ENCODE measurements at places on chromosomes 5 and 9. TPM values are rescaled to one million over a fixed set of nuclear protein-coding genes. Genes with fewer than 3 reads are reported as not detected.

- 0 out of 3 replicates have a peak, but pooled peaks cover 7% of the 10 kb centered on the region for H3K27me3 ChIP-seq
- H3K27ac ChIP-seq, result no peak overlapping the region
- H3K4me1 ChIP-seq, result no peaks in the 10 kb centered on the region
- H3K4me3 ChIP-seq, result no peak overlapping the region
- DNase-seq, result no peak
- H3K36me3 ChIP-seq, result no peaks in the 10 kb centered on the region
Observed at GRCh38 chr5:62168506-62169281, 137.3 kb upstream of the KIF2A start.

DNA sequence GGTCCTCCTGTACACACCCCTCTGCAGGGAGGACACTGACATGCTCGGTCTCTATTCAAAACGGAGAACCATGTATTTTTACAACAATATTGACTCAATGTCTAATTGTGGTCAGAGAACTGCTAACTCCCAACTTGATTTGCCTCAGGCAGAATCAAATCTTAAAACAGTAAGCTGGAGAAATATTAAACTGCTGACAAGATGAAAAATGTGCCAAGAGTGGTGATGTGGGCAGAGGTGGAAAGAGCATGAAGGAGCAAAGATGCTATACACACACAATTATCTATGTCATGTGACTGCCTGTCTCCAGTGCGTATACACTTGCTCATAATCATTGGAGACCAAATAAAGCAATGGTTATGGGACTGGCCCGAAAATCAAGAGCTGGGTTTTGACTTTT is 556.1 kb upstream of the ZNF608 start:
- H3K4me1 ChIP-seq, result no peaks in the 10 kb centered on the region
- H3K4me3 ChIP-seq, result no peak overlapping the region
- no peak for DNase-seq
- no peaks in the 10 kb centered on the region for H3K27me3 ChIP-seq
- no peaks in the 10 kb centered on the region for H3K36me3 ChIP-seq

Gene DMRTA1
- 0.16 TPM for polyA plus RNA-seq

DNA sequence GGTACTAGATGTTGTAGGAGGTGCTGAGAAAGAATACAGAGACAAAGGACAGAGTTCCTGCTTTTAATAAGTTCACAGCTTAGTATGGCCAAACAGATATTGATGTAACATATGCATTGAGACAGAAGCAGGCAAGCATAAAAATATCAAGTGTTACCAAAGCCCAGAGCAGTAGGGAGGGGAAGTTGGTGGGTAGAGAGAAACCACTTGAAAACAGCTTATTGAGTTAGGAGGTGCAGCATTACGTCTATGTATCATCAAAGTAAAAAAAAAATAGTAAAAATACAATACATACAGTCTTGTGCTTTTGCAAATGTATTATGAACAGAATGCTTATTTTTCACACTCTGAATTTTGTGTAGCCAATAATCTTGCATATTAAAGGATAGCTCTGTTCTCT is 441.8 kb upstream of the SGCD start:
- no peak overlapping the region for H3K4me3 ChIP-seq
- H3K36me3 ChIP-seq, result no peaks in the 10 kb centered on the region
- no peaks in the 10 kb centered on the region for H3K4me1 ChIP-seq
- no peaks in the 10 kb centered on the region for H3K27me3 ChIP-seq
- no peak for DNase-seq
- no peak overlapping the region for H3K27ac ChIP-seq

Gene SLC36A3
- not detected for polyA plus RNA-seq

DNA sequence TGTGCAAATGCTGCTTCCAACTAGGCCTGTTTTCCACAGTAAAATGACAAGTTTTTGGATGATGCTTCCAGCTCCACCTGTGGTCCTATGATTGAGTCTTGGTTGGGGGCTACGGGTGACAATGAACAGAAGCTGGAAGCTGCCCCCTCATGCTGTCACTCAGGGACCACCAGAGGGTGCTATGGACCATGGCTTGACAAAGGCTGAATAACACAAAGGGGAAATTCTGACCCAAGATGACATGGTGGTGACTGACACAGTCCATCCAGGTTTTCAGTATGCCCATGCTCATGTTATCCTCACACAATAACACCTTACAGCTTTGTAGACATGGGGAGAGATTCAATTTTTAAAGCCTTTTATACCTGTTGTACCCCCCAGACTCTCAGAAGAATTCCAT is 23.9 kb upstream of the SAP30L start:
- H3K4me1 ChIP-seq, result no peaks in the 10 kb centered on the region
- no peaks in the 10 kb centered on the region for H3K36me3 ChIP-seq
- DNase-seq, result peak; percentile 53
- no peaks in the 10 kb centered on the region for H3K27me3 ChIP-seq

GRCh38 chr9:114025196-114025753 is 52.8 kb downstream of the AMBP start:
- no peak for DNase-seq
- no peak overlapping the region for H3K4me3 ChIP-seq
- H3K27me3 ChIP-seq, result no peaks in the 10 kb centered on the region
- H3K4me1 ChIP-seq, result no peaks in the 10 kb centered on the region
- H3K36me3 ChIP-seq, result no peaks in the 10 kb centered on the region

DNA sequence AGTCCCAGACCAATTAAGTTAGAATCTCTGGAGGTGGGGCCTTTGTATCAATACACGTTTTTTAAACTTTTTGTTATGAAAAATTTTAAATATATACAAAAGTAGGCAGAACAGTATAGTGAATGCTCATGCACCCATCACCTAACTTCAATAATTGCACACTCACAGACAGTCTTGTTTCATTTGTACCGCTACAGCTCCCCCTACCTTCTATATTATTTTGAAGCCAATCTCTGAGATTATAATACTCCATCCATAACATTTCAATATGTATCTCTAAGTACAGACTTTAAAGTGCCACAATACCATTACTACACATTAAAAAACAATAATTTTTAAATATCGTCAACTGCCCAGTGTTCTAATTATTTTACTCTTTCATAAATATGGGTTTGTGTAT is 32.9 kb downstream of the ISL1 start:
- no peak for DNase-seq
- H3K36me3 ChIP-seq, result no peaks in the 10 kb centered on the region
- H3K4me1 ChIP-seq, result no peaks in the 10 kb centered on the region
- H3K27me3 ChIP-seq, result no peaks in the 10 kb centered on the region
- H3K4me3 ChIP-seq, result no peak overlapping the region
- no peak overlapping the region for H3K27ac ChIP-seq

Gene PCDHB14
- polyA plus RNA-seq, result 0.73 TPM

DNA sequence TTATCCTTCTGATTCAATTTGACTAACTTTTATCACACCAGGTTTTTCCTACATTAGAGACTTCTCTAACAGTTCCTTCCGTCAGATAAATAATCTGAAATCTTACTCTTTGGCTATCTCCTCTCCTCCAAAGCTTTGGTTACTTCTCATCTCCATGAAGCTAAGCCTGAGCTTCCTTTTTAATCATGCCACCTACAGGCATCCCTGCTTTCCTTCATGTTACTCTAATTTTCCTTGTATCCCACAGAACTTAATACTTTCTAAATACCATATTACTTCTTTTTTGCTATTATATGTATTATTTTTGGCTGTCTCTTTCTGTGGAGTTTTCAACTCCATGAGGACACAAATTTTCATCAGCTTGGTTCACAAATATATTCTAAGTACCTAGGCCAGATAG is 49.7 kb downstream of the C9 start:
- no peak for DNase-seq
- H3K27ac ChIP-seq, result no peak overlapping the region
- no peaks in the 10 kb centered on the region for H3K4me1 ChIP-seq
- H3K27me3 ChIP-seq, result no peaks in the 10 kb centered on the region
- no peak overlapping the region for H3K4me3 ChIP-seq

- no peaks in the 10 kb centered on the region for H3K4me1 ChIP-seq
- DNase-seq, result no peak
- no peaks in the 10 kb centered on the region for H3K27me3 ChIP-seq
- H3K36me3 ChIP-seq, result no peaks in the 10 kb centered on the region
- H3K27ac ChIP-seq, result no peak overlapping the region
Observed at GRCh38 chr5:142095651-142096330, 12.8 kb upstream of the NDFIP1 start.

- H3K36me3 ChIP-seq, result no peaks in the 10 kb centered on the region
- no peaks in the 10 kb centered on the region for H3K27me3 ChIP-seq
- H3K27ac ChIP-seq, result no peak overlapping the region
- no peak for DNase-seq
- H3K4me3 ChIP-seq, result no peak overlapping the region
Observed at GRCh38 chr9:124652203-124652602, 118.9 kb downstream of the NR6A1 start.

GRCh38 chr5:145619806-145620310 is 215.3 kb downstream of the PRELID2 start:
- no peak for DNase-seq
- H3K36me3 ChIP-seq, result no peaks in the 10 kb centered on the region
- H3K4me1 ChIP-seq, result no peaks in the 10 kb centered on the region
- H3K27me3 ChIP-seq, result no peaks in the 10 kb centered on the region
- no peak overlapping the region for H3K27ac ChIP-seq

Data from HepG2 (cell line).